ENCODE measurements at places on chromosomes 5 and 9.

DNA sequence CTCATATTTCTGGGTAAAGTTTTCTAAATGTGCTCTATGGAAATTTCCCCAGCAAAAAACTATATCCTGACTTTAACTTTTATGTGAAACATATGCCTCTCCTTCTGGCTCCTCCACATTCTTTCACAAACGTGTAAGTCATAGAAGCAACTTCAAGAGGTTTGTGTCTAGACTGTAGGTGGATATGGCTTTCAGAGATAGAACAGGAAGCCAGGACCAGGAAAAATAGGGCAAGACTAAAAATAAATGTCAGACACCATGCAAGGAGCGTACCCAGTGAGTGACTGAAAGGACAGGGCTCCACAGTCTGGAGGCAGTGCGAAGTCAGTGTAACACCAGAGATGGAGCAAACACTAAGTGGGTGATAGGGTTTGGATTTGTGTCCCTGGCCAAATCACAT lies 240.7 kb downstream of the COX7C start:
- DNase-seq = no peak

GRCh38 chr9:122088880-122089706 lies 4.0 kb downstream of the TTLL11 start:
- DNase-seq = no peak

GRCh38 chr5:602466-603035 lies 9.6 kb upstream of the CEP72 start:
- DNase-seq = no peak

DNA sequence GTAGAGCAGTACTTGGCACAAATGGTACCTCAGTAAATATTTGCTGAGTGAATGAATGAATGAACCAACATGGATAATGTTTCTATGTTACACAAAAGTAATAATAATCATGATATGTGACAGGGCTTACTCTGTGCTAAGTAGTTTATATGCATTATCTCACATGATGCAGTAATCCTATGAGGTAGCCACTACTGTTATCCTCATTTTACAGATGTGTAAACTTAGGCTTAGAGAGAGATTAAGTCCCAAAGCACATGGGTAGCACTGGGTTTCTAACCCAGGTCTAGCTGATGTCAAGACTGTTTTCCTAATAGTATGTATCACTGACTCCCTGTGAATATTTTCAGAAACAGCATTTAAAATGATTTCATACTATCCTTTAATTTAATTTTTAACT lies 44.1 kb upstream of the VDAC1 start:
- DNase-seq = no peak

DNA sequence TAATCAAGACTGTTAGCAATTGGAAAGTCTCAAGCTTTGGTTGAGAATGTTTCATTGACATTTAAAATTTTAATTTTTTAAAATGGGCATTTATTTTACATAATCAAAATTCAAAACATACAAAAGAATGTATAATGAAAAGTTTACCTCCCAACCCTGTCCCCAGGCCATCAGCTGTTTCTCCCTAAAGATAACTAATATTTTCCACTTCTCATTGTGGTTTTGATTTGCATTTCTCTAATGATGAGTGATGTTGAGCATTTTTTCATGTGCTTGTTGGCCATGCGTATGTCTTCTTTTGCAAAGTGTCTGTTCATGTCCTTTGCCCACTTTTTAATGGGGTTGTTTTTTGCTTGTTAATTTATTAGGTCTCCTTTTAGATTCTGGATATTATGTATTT lies 11.4 kb upstream of the MACIR start:
- DNase-seq = no peak

DNA sequence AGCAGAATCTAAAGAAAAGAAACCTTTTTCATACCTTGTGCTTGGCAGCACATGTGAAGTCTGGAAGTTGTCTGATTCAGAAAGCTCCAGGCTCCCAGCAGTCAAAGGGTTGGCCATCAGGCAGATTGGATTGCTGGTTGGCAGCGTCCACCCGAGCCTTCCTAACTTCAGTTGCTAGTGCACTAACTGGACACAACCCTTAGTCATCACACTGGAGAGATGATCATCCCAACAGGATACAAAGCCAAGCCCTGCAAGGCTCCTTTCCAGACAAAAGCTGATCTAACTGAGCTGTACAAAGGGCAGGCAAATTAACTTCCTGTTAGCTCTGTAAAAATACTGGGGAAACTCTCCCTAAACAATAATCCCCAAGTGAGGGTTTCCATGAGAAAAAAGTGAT lies 185.6 kb downstream of the SNX18 start:
- no peak for DNase-seq

DNA sequence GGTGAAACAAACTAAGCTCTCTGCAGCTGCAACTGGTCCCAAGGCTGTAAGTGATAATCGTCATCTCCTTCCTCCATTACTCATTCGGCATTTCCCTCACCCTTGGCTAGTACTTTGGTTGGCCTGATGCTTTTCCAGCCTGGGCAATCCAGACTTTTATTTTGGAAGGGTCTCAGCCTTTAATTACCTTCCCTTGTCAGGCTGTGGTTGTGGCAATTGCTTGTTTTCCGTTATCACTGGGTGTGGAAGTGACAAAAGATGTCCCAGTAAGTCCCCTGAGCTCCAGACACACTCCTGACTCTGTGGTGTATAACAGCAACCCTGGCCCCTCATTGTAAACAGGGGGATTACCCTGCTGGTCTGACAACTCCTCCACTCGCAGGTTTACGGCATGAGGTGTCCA lies 6.3 kb upstream of the FAF2 start:
- no peak for DNase-seq

- no peak for DNase-seq
Measured at GRCh38 chr9:86690034-86690433, 257.3 kb downstream of the GAS1 start.
